ENCODE measurements at places on chromosomes 2 and 18.

GRCh38 chr18:12750076-12750714 is 47.4 kb downstream of the PSMG2 start:
- no peak for DNase-seq

DNA sequence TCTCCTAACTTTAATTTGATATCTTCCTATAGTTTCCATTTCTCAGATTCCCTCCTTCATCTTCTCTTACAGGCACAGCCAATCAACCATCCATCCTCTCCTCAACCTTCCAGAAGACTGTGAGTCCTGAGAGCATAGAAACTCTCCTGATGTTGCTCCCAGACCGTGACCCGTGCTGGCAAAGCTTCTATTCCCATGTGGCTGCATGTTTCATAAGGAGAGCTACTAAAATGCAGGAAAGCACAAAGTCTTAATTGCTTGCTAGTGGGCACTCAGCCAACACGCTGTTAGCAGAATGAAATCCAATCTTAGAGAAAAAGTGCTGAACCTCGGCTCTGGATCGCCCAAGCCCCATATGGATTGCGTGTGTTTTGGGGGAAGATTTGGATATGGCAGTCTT is 1244.7 kb upstream of the ZEB2 start:
- no peak for DNase-seq

GRCh38 chr2:48433682-48434081 is 96.3 kb upstream of the STON1 start:
- DNase-seq: no peak

DNA sequence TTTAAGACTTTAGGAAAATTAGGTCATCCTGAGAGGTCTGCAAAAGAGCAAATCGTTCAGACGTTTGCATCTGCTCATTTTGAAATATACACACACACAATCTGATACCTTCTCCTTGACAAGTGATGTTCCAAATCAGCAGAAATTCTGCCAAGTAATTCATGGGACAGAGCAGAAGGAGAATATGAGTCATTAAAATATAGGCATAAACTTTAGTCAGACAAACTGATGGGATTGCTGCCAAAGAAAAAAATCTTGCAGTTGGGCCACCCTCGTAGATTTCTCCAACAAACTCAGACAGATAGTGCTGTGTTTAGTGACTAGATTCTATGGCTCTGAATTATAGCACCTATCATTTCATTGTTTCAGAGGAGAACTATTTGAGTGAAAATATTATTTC is 336.3 kb downstream of the NYAP2 start:
- no peak for DNase-seq

DNA sequence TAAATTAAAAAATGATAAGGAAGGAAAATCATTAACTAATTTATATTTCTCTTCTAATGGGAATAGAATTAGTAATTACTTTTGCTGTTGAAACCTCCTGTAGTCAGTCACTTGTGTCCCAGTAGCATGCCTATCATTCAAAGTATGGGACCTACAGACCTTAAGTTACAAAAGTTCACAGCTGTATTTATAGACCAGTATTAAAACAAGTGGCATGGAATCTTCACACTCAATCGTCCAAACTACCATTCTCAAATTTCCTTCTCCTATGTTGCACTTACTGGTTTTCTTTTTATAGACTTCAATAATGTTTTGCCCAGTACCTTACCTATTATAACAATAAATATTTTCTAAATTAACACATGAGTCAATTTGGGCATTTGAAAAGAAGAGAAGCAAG is 639.9 kb downstream of the ERBB4 start:
- no peak for DNase-seq

GRCh38 chr18:42268186-42268725 is 313.2 kb downstream of the PIK3C3 start:
- DNase-seq: no peak

- DNase-seq: no peak
These were observed 136.9 kb downstream of the SLC4A10 start for GRCh38 chr2:161761160-161761559.

- DNase-seq: no peak
These were observed 161.5 kb upstream of the NT5C1B start for GRCh38 chr2:18750672-18751554.

- DNase-seq: no peak
These were observed 181.1 kb upstream of the SMAD2 start for GRCh38 chr18:48111587-48111986.

DNA sequence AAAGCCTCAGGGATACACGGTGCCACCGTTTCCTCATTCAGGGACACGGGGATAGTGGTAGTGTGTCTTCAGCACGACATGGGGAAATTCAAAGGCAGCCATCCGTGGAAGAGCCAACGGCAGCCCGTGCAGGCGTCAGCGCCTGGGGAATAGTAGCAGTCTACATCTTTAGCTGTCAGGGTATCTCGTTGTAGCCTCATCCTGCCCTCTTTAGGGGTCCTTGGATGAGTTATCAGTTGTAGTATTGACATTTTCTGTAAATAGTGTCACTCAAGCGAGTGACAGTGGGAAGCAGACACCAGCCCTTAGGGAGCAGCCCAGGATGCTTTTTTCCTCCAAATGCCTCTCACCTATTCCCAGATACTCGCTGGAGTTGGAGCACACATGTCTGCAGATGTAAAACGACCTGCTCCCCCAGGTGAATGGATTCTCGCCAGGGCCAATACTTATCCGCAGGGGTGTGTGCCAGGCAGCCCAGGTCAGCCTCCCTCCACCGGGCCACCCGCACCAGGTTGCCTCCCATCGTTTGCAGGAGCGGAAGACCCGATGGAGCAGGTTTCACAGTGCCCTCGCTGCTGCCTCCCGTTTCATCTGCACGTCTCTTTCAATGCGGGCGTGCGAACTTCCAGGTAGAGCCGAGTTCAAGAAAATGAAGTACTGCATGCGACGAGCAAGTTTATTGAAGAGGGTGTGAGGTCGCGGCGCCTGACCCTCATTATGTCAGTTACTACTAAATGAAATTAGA is 41.0 kb downstream of the AGAP1 start:
- no peak for DNase-seq

DNA sequence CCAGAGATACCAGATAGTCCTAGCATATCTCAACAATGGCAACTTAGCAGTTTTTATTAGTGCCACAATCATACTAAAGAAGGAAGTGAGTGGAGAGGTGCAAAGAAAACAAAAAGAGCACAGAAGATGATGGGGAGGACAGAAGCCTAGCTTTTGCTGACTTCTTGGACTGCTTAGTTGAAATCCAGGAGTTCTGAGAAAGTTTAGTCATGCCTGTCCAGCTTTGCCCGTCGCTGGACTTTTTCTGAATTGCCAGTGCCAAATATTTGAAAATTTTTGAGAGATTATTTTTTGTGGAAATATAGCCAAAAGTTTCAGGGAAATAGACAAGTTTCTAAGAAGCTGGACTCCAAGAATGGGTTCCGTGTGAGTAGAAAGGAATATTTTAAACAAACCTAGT is 558.7 kb upstream of the TNP1 start:
- no peak for DNase-seq

Data from ecto neural progenitor cell (in vitro differentiated cells).